ENCODE measurements at places on chromosomes 1 and 21.

DNA sequence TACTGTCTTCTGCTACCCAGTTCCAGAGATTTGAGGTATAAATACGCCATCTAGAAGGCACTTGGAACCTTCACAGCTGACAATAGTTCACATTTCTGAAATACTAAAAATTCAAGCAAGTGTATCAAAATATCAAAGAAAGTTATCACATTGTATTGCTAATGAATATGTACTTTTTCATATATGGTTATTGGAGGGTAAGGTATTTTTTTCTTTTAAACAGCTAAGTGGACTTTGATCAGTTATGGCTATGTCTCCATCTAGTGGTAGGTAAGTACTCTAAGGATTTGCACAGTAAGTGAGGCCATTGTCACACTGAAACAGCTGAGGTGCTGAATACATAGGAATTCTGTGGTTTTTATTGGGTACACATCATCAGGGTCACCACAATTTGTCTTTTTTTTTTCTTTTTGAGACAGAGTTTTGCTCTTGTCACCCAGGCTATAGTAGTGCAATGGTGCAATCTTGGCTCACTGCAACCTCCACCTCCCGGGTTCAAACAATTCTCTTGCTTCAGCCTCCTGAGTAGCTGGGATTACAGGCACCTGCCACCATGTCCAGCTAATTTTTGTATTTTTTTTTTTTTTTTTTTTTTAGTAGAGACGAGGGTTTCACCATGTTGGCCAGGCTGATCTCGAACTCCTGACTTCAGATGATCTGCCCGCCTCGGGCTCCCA, 49.1 kb upstream of the CR2 start:
- DNase-seq: no peak

DNA sequence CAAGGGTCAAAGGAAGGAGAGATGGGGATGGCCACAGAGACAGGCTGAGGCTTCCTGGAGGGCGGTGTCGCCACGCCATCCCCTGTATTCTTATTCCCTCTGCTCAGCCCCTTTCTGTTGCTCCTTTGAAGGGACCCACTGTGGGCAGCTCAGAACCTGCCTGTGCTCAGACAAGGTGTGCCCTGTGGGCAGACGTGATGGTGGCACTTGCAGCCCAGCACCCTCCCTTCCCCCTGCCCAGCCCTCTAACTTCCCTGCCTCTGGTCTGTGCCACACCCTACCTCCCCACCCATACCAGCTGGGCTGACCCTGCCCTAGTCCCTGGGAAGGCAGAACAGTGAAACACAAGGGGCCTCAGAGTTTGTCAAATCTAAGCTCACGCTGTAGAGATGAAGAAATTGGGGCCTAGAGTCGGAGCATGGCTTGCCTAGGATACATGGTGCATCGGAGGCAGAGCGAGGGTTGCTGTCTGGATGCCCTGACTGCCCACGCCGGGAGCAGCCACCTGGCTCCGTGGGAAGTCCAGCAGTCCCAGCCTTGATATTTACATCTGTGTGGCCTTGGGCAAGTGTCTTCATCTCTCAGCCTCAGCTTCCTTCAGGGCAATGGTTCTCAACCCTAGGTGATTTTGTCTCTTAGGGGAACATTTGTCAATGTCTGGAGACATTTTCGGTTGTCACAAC, 68.6 kb upstream of the RUNX3 start:
- no peak for DNase-seq

DNA sequence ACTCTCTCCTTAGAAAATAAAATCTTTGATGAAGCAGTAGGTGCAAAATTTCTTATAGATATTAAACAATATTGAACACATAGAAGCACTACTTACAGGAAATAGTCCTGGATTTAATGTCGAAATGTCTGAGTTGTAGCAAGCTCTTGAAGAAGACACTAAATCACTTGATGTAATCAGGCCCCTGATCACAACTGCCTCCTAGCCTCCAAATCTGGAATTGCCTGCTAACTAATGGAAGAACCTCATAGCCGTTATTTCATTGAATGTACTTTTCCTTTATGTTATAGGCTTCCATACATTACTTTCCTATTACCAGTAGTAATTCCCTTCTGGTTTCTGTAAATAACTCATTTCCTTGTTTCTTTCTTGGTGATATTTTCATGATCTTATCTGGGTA, 675.7 kb upstream of the CHRM3 start:
- no peak for DNase-seq

DNA sequence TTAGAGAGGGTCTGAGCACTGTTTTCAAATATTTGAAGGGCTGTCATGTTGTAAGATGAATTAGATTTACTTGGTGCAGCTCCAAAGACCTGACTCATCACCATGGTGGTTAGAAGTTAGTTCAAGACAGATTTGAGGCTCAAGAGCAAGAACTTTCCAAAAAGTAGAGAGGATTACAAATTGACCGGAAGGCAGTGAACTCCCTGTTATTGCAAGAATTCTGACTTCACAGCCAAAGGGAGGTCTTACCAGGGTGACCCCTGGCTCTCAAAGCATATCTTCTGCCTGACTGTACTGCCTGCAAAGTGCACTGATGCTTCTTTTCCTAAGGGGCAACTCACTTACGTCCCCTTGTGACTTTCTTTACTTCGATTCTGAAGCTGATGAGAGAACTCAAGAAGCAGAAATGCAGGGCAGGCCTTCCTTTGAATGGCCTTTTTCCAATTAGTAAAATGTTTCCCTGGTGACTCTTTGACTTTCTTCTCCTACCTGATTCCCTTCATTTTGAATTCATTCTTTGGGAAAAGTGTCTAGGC, 86.4 kb downstream of the NAV1 start:
- DNase-seq: no peak

GRCh38 chr1:36135330-36135667, 10.3 kb upstream of the COL8A2 start:
- DNase-seq: no peak

DNA sequence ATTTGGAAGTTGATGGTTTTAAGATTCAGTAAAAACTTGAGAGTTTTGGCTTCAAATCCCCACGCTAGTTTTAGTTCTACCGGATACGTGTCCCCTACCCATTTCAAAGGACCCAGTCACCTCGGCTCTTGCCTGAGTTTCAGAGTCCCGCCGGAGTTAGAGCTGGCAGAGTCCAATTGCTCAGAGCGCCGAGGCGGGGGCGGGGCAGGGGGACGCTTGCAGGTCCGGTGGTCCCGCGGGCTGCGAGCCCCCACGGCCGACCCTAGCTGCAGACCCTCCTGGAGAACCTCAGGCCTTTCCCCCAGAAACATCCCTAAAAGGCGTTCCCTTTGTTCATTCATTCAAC, 765 bp upstream of the VPS45 start:
- DNase-seq: peak; percentile 1

DNA sequence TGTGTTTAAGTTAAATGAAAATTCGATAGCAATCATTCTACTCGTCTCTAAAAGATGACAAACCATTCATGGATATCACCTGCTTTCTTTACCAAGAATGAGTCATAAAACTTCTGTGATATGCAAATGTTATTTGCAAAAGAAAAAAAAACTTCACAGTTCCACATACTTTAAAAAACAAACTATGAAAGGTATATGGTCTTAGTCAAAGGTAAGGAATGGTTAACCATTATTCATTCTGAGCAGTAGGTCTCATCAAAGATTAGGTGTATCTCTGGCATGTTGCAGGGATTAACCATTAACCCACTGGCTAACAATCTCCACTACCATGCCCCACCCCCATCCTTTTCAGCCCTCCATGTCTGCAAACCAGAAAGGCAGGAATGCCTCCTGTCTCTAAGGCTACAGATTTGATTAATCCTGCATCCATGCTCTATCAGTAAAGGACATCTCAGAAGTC, 44.4 kb downstream of the PTPN14 start:
- no peak for DNase-seq

- no peak for DNase-seq
Measured at GRCh38 chr1:63912643-63913042, 138.8 kb downstream of the ROR1 start.

DNA sequence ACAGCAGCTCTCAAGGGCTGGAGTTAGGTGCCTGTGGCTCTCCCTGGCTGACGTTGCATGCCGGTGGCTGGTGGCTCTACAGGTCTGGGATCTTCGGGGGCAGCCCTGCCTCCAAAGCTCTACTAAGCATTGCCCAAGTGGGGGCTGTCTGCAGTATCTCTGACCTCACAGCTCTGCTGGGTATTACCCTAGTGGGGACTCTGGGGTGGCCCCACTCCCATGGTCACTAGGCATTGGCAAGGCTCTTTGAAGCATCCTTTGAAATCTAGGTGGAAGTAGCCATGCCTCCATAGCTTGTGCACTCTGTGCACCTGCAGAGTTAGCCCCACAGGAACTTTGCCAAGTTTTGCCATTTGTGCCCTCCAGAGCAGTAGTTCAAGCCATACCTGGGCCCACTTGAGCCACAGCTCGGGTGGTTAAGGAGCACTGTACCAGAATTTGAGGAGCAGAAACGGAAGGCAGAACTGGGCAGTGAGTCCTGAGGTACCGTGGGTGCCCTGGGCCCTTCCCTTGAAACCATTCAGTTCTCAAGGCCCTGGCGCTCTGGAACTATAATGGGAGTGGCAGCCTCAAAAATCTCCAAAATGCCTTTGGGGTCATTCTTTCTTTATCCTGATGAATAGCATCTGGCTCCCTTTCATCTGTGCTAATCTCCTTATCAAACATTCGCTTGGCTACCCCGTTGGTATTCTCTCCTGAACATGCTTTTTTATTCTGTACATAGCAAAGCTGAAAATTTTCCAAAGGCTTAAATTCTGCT, 15.4 kb downstream of the GJA4 start:
- DNase-seq: no peak

All from stimulated activated CD8-positive, alpha-beta memory T cell treated with anti-CD3 and anti-CD28 coated beads, Interleukin-7, amount 100 ng/mL, for 1 hour (primary cell).